ENCODE measurements at places on chromosomes 12 and 14.

GRCh38 chr12:110600254-110600653, 13.7 kb upstream of the TCTN1 start:
- DNase-seq, result peak; percentile 61

DNA sequence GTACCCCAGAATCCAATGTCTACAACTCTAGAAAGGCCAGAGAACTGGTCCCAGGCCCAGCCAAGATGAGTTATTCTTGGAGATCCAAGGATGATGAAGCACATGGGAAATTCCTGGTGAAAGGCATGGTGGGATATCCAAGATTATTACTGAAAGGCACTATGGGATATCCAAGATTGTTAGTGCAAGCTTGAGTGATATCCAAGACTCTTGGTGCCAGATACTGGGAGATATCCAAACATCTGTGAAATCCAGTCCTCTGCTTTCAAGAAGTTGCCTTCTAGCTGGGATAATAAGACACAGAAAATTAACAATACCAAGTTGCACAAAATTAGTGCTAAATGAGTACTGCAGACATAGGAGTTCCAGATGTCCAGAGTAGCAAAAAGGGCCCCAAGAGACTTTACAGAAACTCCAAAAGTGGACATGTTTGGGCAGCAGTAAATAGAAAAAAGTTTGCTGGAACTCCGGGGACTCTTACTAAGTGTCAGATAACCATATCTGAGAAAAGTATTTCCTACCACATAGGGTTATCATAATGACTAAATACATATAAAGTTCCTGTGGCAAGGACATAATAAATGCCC, 34.6 kb downstream of the PHLDA1 start:
- no peak for DNase-seq

GRCh38 chr14:100100032-100100703, 34.9 kb downstream of the EVL start:
- DNase-seq, result no peak

- DNase-seq, result no peak
These were observed 13.8 kb downstream of the ZNF839 start for GRCh38 chr14:102333390-102333789.

- no peak for DNase-seq
These were observed 278.2 kb downstream of the PDZRN4 start for GRCh38 chr12:41466300-41466699.

GRCh38 chr14:66135831-66136230, 350.3 kb upstream of the CCDC196 start:
- DNase-seq, result no peak

- DNase-seq, result no peak
These were observed 7.3 kb downstream of the GAPDH start for GRCh38 chr12:6541371-6542165.

DNA sequence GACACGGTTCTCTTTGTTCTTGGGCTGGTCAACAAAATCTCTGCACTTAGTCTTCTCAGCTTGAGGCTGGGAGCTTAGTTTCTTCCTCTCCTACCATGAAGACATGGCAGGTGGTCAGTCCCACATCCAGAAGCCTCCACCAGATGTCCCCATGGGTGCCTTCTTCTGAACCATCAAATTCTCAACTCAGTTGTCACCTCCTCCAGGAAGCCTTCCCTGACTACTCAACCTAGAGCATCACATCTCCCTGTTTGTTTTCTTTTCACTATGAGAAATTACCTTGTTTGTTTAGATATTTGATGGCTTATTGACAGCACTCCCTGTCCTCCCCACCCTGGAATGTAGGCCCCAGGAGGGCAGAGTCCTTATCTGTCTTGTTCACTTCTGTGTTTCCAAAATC, 84.4 kb downstream of the TBX5 start:
- no peak for DNase-seq

GRCh38 chr14:35944847-35945246, 118.7 kb downstream of the BRMS1L start:
- DNase-seq, result no peak

DNA sequence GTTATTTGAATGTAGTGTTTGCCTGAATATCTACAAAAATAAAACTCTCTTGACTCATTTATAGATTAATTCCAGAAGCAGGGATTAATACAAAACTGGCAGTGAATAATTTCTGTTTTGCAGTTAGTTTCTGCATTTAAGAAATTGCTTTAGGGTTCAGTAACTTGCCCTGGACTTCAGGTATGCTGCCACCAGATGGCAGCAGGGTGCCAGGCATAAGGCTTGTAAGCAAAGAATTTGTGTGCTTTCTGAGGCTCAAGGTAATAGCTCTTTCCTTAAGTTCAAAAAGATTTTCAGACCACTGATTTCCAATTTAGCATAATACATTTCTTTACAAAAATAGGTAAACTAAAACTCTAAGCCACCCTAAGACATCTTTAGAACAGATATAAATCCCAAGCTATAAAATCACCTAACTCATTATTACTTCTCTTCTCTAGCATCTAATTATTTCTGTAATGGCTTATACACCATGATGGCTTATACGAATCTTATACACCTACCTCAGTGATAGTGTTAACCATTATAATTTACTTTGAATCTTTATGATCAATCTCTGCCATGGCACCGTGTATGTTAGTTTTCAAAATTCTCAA, 398.3 kb downstream of the APAF1 start:
- no peak for DNase-seq

GRCh38 chr12:115268451-115268850, 584.5 kb upstream of the TBX3 start:
- no peak for DNase-seq

- DNase-seq, result no peak
These were observed 115.6 kb downstream of the LRIG3 start for GRCh38 chr12:58804749-58805148.

DNA sequence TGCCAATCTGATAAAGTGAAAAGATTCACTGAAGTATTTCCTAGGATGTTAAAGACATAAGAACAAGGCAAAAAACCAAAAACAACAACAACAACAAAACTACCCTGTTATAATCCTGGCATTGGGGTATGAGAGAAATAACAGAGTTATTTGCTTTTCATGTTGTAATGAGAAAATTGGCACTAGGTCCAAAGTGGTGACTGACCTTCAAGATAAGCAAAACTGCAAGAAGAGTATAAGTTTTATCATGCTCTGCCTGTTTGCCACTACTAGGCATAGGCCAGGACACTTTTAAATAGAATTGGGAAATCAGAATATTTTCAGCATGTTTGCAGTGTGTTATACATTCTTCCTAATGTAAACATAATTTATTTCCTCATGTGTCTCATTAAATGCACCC, 140.1 kb upstream of the CPM start:
- DNase-seq, result no peak

- DNase-seq, result no peak
These were observed 31.3 kb downstream of the HECTD4 start for GRCh38 chr12:112350593-112351592.

DNA sequence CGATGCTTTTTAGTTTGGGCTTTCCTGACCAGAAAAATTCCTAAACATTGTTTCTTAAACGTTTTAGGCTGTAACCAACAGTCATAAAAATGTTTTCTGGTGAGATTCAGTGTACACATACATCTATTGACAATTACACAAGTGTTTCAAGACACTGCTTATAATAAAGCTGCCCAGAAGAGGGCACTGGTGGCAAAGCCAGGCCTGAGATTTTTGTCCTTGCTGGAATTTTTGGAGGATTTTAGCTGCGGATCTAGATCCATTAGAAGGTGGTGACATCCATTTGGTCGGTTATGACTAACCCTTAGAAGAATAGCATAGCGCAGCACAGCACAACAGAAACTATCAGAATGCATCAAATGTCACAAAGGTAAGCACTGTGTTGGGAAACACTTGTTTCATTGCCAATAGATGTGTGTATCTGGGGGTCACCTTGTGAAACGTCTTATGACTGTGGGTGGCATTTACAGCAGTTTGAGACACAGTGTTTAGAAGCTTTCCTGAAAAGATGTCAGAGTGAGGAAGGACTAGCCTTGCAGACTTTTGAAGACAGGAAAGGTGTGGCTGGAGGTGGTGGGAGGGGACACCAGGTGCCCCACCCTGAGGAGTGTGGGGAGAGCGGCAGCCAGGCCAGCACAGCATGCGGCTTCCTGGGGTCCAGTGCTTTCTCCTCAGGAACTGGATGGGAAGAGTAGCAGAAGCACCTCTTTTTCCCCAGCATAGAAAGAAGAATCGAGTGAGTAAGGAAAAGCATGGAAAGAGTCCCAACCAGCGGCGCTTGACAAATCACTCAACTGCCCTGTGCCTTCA, 54.7 kb upstream of the FKBP4 start:
- no peak for DNase-seq

DNA sequence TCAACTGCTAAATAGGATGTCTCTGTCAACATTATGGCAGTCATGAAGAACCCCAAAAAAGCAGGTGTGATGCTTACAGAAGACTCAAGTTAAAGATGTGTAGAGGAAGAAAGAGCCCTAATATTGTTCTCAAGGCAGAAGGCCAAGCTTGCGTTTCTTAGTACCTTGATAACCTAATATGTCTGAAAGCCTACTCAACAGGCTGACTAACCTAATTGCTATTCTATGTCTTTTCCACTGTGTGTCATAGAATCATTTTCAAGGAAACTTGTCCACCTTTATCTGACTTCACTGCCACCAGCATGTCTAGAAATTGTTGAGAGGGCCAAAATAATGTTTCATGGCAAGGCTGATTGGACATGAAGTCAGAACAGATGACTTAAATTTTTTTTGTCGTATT, 373.2 kb downstream of the BTG1 start:
- no peak for DNase-seq

DNA sequence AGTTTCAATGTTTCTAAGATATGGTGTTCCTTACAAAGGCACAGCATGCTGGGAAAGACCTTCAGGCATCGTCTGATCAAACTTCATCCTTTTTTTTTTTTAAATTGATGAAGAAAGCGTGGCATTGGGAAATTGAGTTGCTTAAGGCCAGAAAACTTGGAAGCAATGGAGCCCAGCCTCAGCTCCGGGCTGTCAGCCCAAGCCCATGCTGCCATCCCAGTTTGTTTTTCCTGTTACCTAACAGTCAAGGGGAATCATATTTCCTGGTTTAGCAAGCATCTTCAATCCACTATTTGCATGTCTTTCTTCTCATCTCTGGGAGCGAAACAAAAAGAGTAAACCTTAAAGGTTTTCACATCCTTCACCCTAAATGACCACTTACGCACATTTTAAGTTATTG, 200.2 kb downstream of the CHST11 start:
- DNase-seq, result no peak

GRCh38 chr12:112303004-112303403, 79.2 kb downstream of the HECTD4 start:
- DNase-seq, result no peak

DNA sequence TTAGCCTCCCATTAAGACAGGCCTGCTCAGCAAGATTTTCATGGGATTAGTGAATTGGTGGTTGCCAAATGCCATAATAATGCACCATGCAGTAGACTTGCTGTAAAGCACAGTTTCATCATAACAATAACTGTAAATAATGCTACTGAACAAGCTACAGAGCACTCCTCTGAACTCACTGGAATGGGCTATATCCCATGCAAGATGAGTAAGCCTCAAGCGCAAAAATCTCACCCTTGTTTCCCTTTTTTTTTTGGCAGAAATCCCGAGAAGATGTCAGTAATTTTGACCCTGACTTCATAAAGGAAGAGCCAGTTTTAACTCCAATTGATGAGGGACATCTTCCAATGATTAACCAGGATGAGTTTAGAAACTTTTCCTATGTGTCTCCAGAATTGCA, 145.9 kb upstream of the HIF1A start:
- no peak for DNase-seq

- DNase-seq, result no peak
These were observed 67.0 kb downstream of the C2CD5 start for GRCh38 chr12:22477166-22477893.

DNA sequence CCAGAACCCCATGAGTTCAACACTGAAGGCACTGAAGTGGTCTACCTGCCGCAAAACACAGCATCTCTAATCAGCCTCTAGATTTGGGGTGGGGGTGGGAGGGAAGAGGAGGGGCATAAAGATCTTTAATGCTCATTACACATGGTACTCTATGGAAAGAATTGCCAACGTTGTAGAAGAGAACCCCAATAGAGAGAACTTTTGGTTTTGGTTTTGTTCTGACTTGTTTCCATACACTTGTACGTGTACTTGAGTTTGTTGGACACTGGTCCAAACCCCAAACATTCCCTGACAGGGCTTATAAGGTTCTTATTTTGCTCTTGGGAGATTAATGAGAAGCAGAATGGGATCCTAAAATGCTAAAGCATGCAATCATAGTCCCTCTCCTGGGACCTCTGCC, 31.0 kb downstream of the GNPTAB start:
- no peak for DNase-seq

- peak; percentile 70 for DNase-seq
These were observed 11.1 kb downstream of the ACTN1 start for GRCh38 chr14:68968051-68968450.

- no peak for DNase-seq
These were observed 1.8 kb upstream of the PHLDA1 start for GRCh38 chr12:76033081-76034011.

GRCh38 chr14:79436335-79436734, 775.0 kb downstream of the DIO2 start:
- DNase-seq, result no peak

Measured in stimulated activated naive CD4-positive, alpha-beta T cell (primary cell).